ENCODE measurements at places on chromosomes 1 and 21. TPM values are rescaled to one million over a fixed set of nuclear protein-coding genes. Genes with fewer than 3 reads are reported as not detected.

GRCh38 chr21:38424305-38425019, 73.8 kb downstream of the ERG start:
- DNase-seq = no peak

DNA sequence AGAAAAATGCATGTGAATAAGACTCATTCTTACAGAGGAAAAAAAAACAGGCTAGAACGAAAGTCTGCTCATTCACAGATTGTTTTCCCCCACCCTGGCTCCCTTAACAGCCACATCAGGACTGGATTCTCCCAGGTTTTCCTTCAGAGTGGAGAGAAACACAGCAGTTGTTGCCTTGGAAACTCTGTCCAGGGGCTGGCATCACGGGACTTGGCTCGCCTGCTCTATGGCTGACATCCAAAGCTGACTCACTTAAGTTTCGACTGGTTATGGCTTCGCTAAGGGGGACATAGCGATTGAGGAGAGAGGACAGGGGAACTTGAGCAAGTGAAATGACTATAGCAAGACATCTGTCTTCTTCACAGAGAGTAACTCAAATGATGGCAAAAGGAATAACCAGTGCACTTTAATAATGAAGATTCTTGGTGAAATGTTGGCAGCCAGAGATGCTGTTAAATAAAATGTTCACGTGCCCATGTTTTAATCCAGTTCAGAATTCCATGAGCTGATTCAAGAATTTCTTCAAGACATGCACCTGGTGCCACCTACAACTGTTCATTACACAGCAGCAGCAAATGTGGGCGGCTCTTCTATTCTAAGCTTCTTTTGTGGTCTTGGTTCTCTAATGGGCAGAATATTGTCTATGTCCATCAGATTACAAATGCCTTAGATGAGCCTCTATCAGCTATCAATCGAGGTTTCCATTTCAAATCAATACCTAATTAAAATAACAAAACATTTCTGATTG, 21.8 kb downstream of the MIS18A start:
- DNase-seq = peak; percentile 95

- no peak for DNase-seq
Observed at GRCh38 chr1:117368116-117369108, 1.2 kb downstream of the MAN1A2 start.

DNA sequence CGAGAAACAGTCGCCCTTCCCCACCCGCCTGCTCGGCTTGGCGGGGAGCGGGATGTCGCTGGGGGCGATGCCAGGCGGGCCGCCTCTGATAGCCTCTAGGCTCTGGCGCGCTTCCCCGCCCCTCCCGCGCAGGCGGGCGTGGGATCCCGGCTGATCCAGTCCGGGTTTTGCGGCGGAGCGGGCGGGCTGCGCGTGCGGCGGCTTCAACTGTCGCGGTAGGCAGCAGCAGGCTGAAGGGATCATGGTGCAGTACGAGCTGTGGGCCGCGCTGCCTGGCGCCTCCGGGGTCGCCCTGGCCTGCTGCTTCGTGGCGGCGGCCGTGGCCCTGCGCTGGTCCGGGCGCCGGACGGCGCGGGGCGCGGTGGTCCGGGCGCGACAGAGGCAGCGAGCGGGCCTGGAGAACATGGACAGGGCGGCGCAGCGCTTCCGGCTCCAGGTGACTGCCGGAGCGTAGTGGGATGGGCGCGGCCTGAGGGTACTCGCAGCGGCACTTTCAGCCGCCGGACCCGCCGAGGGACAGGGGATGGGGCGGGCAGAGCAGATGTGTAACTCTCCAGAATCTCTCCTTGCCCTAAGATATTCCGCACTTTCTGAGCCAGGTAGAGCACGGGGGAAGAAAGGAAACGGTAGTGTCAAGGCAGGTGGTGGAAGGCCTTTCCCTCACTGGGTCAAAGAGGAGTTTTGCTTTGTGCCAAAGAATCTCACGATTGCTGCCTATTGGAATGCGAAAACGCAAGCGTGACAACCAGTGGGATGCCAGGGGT, at the start of gene FAAH:
Gene FAAH, plus strand, starts transcription at position 210 of the 764 bp plus-strand sequence. Its CDS starts 32 bp downstream, at position 242.
- DNase-seq = no peak

- DNase-seq = no peak
Observed at GRCh38 chr1:152179566-152179965, 20.5 kb upstream of the RPTN start.

- DNase-seq = no peak
Observed at GRCh38 chr1:56330391-56331026, 248.9 kb downstream of the PLPP3 start.

- peak; percentile 65 for DNase-seq
Observed at GRCh38 chr1:29633771-29634170, 397.4 kb downstream of the PTPRU start.

DNA sequence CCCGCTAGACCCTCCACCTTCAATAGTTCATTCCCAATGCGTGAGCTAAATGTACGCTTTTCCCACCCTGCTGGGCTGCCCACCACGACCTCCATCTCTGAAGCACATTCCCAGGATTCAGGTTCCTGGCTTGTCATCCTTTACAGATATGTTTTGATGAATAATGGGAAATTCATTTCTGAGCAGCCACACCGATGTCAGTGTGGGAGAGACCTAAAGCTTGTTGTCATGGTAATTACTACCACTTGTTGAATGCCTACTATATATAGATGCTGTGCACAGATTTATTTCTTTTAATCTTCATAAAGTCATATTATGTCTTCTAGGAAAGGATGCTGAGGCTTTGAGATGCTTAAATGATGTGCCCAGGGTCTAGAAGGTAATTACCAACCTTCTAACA, 8.0 kb downstream of the RCSD1 start:
- no peak for DNase-seq

DNA sequence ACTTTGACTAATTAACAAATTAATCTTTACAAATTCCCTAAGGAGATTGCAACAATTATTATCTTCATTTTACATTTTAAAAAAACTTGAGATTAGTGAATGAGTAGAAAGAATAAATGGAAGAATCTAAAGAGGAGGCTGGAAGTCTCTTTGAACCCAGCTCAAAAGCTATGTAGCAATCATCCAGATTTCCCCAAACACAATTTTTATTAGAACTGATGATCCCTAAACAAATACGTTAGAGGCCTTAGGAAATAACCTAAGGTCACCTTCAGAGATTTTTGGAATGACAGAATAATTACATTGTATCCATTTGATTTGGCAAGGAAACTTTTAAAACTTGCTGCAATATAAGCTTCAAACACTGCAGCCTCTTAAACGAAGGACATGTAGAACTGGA, 242.4 kb upstream of the LYPLAL1 start:
- no peak for DNase-seq

GRCh38 chr1:167052389-167052788, 37.8 kb downstream of the GPA33 start:
- no peak for DNase-seq

- DNase-seq = no peak
Observed at GRCh38 chr1:57348921-57349320, 74.9 kb downstream of the DAB1 start.

GRCh38 chr1:45644661-45645060, 20.8 kb upstream of the CCDC17 start:
- DNase-seq = no peak

DNA sequence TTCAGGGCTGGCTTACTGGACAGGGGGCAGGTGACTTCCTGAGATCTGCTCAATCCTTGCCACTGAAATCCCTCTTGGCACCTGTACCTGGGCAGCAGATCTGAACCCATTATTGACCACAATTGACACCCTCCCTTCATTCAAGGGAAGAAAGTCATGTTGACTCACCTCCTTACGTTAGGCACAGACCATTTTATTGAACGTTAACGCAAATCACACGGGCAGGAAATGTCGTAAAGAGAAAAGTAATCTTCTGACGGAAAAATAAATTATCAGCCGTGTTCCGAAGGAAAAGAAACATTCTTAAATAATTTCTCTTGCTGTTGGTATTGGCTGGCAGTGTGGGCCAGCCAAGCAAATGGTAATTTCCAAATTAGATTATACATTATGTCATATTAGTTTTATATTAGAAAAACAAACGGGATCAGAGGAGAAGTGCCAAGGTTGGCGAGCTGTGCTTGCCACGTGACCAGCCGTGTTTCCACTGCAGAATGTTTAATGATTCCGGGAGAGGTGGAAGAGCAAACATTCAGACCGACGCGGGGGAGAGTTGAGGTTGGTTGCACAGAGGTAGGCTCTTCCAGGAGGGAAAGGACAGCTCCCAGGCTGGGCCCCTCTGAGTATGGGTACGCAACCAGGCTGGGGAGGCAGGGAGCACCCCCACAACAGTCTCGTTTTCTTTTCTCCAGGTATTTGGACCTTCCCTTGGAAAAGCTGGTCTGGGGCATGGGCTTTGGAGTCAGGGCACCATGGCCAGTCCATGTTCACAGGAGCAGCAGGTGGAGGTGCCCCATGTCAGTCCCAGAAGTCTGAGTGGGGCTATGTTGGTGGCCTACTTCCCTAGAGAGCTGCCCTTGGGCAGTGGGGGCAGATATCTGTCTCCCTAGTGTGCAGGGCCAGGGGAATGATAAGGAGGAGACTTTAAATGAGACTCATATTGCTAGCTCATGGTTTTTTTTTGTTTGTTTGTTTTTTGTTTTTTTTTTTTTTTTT, 121.1 kb downstream of the FOXD2 start:
- DNase-seq = no peak

DNA sequence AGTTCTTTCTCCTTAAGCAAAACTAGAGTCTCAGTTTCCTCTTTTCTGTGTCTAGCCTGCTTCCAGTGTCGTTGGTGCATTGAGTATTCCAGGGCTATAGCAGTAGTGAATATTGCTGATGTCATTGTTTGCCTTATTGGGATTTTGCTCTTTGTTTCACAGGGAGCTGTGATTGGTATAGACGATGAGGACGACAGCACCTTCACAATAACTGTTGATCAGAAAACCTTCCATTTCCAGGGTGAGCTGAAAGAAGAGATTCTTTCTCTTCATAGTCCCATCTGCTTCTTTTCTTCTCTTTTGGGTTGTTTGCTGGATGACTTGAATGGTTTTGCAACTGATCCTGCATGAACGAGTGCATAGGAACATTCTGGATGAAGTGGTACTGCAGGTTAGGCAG, 52.4 kb downstream of the OSBPL9 start:
- DNase-seq = no peak

GRCh38 chr1:166283190-166283589, 116.4 kb upstream of the FAM78B start:
- DNase-seq = no peak

DNA sequence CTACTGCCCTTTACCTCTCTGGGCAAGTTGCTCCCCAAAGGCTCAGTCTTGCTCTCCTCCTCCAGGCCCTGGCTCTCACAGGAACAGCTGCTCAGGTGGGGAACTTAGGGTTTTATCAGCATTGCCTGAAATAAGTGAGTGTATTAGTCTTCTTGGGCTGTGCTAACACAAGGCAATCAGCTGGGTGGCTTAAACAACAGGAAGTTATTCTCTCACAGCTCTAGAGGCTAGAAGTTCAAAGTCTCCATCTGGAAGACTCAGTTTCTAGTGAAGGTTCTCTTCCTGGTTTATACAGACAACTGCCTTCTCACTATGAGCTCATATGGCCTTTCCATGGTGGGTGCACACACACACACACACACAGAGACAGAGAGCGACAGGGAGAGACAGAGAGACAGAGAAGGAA, 2.8 kb upstream of the CD1C start:
- no peak for DNase-seq

DNA sequence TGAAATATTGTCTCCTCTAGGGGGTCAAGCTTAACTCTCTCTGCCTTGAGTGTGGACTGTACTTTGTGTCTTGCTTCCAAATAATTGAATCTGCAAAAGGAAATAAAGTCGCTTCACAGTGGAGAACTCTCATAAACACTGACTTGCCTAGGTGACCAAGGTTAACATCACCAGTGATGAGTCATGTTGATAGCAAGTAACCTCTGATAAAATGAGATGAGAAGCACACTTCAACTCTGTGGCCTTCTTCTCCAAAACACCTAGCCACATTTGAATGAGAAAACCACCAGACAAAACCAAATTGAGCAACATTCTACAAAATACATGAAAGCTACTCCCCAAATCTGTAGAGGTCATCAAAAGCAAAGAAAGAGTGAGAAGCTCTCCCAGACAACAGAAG, 37.6 kb downstream of the PDE4B start:
- no peak for DNase-seq

GRCh38 chr1:248621770-248622169, 13.1 kb downstream of the OR2T11 start:
- no peak for DNase-seq

DNA sequence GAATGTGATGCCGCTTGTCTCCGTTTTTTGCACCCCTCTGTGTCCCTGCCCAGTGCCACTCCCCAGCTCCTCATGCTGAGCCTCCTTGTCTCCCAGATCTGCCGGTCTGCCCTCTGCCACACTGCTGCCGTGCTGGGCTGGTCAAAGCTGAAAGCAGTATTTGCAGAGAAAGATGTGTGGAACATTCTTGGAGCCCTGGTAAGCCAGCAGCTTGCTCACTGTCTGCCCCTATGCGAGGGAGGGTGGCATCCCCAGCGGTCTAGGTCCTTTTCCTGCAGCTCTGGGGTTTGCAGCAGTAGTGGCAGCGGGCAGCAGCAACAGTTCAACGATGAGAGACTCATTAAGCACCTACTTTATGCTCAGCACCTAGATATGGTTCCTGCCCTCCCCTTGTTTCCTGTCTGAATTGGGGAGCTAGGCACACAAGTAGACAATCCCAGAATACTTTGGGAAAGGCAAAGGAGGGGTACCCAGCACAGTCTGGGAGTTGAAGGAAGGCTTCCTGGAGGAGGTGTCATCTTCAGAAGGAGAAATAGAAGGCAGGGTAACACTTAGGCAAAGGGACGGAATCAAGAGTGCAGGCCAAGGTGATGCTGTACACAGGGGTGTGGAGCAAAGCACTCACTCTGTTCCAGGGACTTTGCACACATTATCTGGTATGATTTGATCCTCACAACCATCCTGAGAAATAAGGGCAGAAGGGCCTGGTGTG, 63.1 kb downstream of the KIF21B start:
- DNase-seq = no peak

GRCh38 chr1:201602413-201603265, 63.7 kb downstream of the NAV1 start:
- DNase-seq = no peak

- DNase-seq = no peak
Observed at GRCh38 chr1:29166291-29166878, 15.3 kb downstream of the SRSF4 start.

GRCh38 chr1:211811126-211811525, 19.4 kb downstream of the LPGAT1 start:
- DNase-seq = no peak

- no peak for DNase-seq
Observed at GRCh38 chr1:206047271-206047670, 5.7 kb upstream of the RHEX start.

Gene CC2D1B
- total RNA-seq = 27.0 TPM

Gene A3GALT2
- not detected for total RNA-seq

Gene SMCP
- not detected for total RNA-seq

Gene PRAMEF15
- not detected for total RNA-seq

Gene EXTL1
- total RNA-seq = 3.9 TPM

Gene ITLN2
- total RNA-seq = not detected

Gene GPR3
- 0.25 TPM for total RNA-seq

Gene CATSPERE
- not detected for total RNA-seq
